ENCODE measurements at places on chromosomes 12 and 14.
A peak's percentile ranks its signal among the peaks of the same experiment; 100 is the strongest.

DNA sequence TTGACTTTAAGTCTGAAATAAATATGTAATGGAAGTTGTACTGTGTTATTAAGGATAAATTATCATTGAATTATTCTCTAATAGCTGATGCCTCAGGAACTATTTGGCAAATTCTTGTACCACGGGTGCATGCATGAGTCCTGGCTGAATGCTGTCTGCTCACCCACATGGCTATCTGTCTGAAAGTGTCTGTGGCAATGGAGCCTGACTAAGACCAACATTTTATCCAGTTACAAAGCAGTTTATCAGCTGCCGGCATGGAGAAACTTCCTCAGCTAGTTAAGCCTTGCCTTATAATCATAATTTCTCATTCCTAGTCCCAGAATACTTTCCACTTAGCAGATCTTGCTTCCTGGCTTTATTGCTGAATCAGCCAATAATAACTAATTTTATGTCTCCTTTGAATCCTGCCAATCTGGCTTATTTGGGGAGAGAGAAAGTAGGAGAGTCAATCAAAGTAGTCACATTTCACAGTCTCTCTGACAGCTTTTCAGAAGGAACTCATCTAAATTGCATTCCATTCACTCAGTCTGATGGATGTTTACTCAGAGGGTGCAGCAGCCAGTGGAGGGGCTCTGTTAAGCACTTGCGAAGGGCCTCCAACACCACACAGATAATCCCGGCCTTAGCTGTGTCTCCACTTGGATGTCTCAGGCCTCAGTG lies 280.6 kb upstream of the CLEC14A start:
- no peak for DNase-seq

- no peak for DNase-seq
These were observed 17.4 kb upstream of the RNASE12 start for GRCh38 chr14:20608383-20609110.

- no peak for DNase-seq
These were observed 52.8 kb upstream of the SLC2A13 start for GRCh38 chr12:40158592-40159111.

DNA sequence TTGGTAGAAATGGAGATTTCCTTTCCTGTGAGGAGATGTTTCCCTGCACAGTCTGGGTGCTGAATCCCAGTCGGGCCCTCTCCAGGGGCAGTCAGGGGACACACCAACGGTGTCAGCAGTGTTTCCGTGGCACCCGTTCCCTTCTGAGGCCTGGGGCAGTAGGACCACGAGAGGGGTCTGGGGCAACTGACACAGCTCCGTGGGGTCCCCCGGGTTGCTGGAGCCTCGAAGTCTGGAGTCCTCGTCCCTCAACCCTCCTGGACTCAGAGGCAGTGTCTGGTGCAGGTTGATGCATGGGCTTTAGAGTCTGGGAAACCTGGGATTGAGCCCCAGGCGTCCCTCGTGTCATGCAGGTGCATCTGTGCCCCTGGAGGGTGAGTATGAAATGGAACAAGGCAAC lies 327.3 kb downstream of the ADGRD1 start:
- DNase-seq, result no peak

DNA sequence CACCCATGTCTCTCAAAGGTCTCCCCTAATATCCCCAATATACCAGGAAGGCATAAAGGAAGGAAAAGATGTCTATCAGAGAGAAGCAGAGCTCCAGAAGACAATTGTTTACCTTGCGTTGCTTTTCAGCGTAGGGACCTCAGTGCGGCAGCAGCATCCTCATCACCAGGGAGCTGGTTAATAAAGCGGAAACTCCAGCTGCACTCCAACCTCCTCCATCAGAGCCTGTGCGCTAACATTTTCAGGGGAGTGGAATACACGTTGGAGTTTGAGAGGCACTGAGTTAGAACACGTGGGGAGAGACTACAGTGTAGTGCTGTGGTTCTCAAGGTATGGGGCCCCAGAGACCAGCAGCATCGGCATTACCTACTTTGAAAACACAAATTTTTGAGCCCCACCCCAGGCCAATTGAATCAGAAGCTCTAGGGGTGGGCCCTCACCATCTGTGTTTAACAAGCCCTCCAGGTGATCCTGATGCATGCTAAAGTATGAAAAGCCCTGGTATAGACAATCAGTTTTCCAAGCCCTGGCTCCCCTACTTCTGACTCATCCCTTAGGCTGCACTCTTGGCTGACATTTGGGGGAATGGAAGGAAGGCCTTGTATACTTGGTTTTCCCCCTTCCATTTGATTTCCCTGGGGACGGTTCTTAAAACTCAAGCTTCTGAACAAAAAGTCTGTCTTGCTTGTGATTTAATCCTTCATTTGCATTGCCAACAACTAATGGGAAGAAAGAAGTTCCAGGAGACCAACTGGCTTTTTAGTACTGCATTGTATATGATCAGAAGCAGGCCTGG lies 419.0 kb upstream of the CCDC196 start:
- DNase-seq, result no peak

GRCh38 chr12:27782481-27782880 lies 2.4 kb upstream of the MANSC4 start:
- no peak for DNase-seq

DNA sequence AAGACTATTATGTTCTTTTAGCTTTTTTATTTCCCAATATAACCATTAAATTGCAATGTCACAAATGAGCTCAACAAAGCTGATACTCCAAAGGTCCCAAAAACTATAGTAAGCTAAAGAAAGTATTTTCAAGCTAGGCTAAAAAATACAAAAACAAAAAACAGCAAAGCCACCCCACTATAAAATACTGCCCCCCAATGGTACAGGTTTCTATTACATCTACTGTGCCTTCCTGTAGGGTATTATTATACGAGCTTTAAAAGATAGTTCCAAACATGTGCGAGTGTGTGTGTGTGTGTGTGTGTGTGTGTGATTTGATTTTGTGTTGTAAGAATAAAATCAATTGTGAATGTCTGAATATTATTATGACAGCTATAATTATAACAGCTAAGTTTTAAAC lies 1.1 kb downstream of the IFNG start:
- peak; percentile 26 for DNase-seq

GRCh38 chr14:71733210-71733883 lies 198.9 kb upstream of the RGS6 start:
- DNase-seq, result no peak
